ENCODE measurements at places on chromosomes 1 and 21.

GRCh38 chr1:33996281-33996680, 132.4 kb downstream of the HMGB4 start:
- DNase-seq, result no peak

GRCh38 chr1:203196371-203196770, 9.9 kb upstream of the CHI3L1 start:
- no peak for DNase-seq

GRCh38 chr21:29219165-29219770, 79.5 kb upstream of the BACH1 start:
- no peak for DNase-seq

DNA sequence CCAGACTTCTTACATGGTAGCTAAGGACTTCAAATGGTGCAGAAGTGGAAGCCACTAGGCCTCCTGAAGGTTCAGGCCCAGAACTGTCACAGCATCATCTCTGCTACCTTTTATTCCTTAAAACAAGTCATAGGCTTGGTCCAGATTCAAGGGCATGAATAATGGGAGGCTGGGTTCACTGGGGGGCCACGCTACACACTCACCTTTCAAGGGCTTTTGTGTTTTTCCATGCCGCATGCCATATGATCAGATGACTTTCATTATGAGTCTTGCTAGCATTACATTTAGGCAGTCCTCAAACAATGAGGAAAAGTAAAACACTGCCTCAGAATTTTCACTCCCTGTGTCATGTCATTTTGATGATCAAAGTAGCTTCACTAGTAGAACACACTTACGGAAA, 83.4 kb downstream of the VPS26C start:
- no peak for DNase-seq

DNA sequence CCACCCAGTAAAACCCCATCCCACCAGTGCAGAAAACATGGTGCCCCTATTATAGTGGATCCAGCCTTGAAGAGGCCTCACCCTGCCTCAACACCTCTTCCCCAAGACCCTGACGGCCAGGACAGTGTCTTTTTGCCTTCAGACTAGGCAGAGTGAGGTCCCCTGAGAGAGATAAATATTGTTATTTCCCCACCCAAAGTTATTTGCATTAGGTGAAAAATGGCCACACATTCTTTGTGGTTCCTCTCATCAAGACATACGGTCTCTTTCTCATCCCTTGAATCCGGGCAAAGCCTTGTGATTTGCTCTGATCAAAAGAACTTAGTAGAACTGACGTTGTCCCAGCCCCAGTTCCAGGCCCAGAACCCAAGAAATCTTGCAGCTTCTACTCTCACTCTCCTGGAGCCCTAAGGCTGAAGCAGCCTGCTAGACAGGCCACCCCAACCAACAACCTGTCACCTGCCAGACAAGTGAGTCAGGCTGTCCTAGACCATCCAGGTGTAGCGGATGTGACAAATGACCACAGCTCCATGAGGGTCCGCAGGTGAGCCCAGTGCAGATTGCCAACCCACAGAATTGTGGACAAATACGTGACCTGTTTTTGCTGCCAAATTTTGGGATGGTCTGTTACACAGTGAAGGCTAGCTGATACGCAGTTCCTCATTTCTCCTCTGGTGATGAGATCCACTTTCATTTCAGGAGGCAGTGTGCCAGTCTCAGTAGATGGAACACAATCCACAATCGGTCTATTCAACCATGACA, 8.1 kb upstream of the SSU72 start:
- no peak for DNase-seq

- no peak for DNase-seq
These were observed 36.2 kb downstream of the ATP2B4 start for GRCh38 chr1:203662821-203663220.

- no peak for DNase-seq
These were observed 26.5 kb downstream of the GDAP2 start for GRCh38 chr1:117902944-117903343.

DNA sequence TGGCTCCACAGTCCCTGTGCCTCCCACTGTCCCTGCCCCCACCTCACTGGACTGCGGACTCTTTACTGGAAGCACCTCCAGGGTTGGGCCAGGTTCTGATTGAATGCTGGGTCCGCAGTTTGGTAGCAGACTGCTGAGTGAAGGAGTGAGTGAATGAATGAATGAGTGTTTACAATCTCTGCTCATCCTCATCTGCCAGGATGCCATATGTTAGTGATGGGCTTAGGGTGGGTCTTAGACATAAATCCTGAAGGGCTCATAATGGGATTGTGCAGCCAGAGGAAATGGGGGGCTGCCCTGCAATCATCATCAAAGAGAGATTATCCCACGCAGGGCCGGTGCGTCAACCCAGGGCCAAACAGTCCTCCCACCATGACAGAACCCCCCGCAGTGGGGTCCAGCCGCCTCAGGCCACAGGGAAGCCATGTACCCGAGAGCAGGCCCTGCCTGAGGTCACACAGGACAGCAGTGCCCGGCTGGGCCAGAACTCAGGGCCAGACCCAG, 26.1 kb downstream of the SLC1A7 start:
- DNase-seq, result no peak

DNA sequence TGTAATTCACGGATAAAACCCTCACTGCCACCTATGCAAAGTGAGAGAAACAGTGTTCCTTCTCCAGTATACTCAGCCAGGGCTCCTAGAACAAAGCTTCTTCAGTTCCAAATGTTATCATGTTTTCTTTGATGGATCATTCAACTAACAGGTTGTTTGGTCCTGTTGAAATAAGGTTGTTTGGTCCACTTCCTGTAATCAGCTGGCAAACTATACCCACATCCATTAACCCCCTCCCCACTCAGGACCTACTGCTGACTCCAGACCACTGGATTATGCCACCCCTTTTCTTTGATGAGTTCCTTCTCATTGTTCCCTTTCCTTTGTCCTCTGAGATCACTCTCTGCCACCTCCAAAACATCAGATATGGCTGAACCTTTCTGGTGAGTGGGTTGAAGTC, 267.7 kb upstream of the USP25 start:
- no peak for DNase-seq

- no peak for DNase-seq
These were observed 32.1 kb downstream of the HMGB4 start for GRCh38 chr1:33895976-33896375.

DNA sequence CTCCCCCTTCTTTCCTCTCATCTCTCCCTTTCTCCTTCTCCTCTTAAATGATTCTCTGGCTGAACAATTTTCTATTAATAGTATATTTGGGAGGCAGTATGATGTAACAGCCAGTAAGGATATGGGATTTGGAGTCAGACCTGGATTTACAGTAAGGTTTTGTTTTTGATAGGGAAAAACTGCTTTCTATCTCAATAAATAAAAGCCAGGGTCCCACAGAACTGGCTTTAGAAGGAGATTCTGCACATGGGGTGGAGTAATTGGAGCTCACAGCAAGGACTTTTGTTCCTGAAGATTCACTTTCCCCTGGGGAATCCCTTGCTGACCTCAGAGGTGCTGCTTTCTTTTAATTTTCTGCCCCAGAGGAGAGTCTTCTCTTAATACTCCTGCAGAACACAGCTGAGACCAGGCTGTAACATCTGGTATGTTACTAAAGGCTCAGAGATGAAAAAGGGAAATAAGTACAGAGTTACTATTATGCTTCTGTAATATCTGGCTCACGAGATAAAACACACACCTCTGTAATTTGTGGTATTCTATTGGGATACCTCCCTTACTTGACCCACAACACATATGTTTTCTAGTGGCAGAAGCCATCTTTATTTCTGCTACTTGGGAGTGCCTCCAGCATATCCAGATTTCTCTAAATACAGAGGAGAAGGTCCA, 13.4 kb downstream of the EPB41 start:
- DNase-seq, result no peak

GRCh38 chr1:81142099-81142826, 658.5 kb upstream of the ADGRL2 start:
- DNase-seq, result no peak

DNA sequence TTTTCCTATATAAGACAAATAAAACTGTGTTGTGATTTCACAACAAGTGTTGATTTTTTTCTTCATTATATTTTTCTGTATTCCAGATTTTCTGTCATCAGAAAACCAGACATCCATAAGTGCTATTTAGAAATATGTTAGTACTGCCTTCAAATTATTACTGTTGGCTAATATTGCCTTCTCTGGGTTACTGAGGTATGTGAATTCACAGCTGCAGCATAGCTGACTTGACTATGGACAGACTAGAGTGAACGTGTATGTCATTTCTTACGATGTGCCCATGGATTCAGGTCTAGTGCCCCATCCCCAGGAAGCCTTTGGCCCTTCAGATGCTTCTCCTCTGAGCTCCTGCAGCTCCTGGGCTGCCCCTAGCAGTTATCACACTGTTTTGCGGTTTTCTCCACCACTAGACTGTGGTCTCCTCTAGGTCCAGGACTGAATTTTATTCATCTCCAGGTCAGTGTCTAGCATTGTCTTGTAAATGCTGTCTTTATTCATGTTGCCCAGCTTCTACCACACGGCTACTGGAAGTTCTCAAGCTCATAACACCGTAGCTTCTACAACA, 118.5 kb downstream of the FGGY start:
- no peak for DNase-seq

DNA sequence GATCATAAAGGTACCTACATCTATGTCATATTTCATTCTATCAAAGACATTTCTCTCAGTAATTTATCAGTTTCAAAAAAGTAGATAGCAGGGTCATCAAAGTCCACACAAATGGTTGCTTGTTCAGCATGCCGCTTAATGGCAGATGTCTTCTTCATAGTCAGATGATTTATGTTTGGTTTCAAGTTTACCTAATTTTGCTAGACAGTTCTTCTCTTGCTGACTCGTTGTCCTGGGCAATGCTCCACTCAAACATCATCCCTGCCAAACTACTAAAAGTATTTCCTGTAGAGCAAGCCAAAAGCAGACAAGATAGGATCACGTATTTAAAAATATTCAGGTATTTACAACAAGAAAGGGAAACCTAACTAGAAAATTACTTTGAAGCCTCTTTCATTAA, 13.6 kb downstream of the NUP210L start:
- DNase-seq, result no peak

GRCh38 chr1:88916883-88917282, 25.5 kb upstream of the GTF2B start:
- no peak for DNase-seq

GRCh38 chr1:65056866-65057265, 90.5 kb upstream of the JAK1 start:
- no peak for DNase-seq

DNA sequence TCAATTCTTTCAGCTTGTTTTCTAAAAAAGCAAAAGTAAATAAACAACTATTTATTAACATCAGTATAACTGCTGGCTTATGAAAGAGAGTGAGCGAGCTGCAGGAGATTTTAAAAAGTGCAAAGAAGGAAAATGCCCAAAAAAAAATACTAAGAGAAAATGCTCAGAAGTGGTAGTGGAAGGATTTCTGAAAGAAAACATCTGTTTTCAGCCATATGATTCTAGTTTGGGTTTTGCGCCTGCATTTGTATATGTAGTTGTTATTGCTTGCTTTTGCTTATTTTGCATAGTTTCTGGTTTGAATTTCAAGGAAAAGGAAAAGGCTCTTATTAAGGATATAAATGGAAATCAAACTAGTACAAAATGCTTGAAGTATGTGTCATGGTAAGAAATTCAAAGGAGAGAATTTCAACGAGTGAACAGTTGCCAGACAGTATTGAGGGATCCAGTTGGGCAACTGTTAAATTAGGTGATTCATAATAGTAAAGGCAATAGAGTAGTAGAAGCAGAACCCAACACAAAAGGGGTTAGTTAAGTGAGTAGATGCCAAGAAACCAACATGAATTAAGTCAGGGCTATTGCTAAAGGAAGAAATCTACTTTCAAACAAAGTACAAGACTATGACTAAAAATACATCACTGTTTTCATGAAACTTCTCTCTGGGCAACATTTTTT, 1.2 kb downstream of the GBP5 start:
- no peak for DNase-seq

GRCh38 chr1:109521002-109521951, 11.8 kb upstream of the AMIGO1 start:
- no peak for DNase-seq

GRCh38 chr1:93395195-93395594, 49.5 kb downstream of the DR1 start:
- DNase-seq, result no peak

DNA sequence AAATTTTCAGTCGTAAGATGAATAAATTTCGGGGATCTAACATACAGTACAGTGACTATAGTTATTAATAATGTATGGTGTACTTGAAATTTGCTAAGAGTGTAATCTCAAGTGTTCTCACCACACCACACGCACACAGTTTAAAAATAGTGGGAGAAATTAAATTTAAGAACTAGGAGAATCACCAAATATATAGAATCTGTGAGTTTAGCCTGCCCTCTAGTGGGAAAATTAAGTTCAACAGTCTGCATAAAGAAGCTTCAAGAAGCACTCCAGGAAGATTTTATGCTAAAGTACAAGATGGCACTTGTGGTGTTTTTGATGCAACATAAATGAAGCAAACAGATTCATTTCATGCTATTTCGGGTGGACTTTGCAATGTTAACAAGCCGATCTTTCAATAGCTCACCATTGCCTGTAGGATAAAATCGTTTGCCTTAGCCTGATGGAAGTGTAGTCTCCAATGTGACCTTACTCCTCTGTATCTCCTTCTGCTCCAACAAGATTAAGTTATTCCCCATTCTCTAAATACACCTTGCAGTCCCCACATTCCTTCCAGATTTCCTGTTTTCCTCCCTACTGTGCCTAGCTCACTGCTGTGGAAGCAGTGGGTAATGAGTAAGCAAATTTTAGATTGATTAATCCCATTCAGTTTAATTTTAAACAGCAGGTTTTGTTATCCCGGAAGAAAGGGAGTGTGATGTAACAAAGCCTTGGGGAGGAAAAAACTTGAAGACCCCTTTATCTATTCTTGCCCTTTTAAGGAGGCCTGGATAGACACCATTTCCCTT, 8.7 kb upstream of the PIK3C2B start:
- DNase-seq, result peak; percentile 68

DNA sequence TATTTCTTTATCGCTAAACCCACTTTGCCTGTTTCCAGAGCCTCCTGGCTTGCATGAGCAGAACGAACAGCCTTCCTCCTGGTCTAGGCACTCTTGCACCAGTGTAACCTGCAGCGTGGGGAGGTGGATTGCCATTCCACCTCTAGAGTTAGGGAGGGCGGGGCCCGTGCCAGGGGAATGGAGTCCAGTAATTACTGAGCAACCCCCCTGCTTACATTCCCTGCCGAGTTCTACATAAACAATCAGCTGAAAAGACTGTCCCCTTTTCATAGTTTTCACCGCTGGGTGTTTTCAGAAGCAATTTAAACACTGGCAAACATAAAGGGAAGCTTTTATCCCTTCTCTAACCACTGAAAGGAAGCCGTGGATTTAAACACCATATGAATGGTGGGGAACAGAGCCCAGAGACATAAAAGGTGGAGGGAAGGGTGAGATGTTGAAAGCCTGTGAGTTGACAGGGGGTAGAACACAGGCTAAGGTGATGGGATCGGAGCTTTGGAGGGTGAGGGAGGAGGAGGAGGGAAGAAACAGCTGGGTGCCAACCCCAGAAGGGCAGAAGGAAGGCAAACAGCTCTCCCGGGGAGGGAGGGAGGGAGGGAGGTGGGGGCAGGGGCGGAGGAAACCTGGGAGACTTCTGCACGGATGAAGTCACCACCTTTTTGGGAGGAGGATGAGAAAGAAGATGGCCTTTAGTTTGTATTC, 68.0 kb upstream of the WDR26 start:
- DNase-seq, result no peak
